ENCODE measurements at places on chromosomes 2 and 18.
A peak's percentile ranks its signal among the peaks of the same experiment; 100 is the strongest.

GRCh38 chr2:138390316-138390945 lies 111.1 kb upstream of the SPOPL start:
- DNase-seq: no peak

GRCh38 chr2:114160263-114160981 lies 270.5 kb downstream of the ACTR3 start:
- DNase-seq: no peak

DNA sequence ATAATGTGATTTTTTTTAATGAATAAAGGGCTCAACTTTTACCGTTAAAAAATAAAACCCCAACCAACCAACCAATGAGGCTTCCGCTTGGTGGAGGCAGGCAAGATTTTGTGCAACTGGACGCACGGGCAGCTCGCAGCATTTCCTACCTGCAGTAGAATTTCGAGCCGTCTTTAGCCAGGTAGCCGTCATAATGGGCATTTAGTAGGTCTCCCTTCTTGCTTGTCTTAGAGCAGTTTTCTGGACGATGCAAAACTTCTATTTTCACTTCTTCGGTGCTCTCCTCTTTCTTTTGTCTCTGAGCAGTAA lies 316 bp downstream of the FKBP7 start:
- no peak for DNase-seq

DNA sequence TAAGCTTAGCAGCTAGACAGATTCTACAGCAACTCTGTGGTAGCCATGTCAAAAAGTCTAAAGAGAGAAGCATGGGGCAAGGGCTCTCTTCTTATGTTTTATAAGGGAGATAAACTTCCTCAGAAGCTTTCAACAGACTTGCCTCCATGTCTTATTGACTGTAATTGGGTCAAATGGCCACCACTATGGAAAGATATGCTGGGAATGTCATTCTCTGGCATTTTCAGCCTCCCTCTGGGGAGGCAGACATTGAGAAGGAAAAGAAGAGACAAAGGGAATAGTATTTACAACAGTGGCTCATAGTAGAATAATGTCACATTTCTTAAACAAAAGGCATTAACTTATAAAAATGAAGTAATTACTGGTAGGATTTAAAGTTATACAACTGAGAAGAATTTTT lies 1964.5 kb upstream of the PIK3C3 start:
- DNase-seq: no peak

- DNase-seq: peak; percentile 38
Observed at GRCh38 chr18:62186499-62186773, 420 bp downstream of the PIGN start.

GRCh38 chr2:171547256-171547655 lies 25.0 kb downstream of the CYBRD1 start:
- no peak for DNase-seq

DNA sequence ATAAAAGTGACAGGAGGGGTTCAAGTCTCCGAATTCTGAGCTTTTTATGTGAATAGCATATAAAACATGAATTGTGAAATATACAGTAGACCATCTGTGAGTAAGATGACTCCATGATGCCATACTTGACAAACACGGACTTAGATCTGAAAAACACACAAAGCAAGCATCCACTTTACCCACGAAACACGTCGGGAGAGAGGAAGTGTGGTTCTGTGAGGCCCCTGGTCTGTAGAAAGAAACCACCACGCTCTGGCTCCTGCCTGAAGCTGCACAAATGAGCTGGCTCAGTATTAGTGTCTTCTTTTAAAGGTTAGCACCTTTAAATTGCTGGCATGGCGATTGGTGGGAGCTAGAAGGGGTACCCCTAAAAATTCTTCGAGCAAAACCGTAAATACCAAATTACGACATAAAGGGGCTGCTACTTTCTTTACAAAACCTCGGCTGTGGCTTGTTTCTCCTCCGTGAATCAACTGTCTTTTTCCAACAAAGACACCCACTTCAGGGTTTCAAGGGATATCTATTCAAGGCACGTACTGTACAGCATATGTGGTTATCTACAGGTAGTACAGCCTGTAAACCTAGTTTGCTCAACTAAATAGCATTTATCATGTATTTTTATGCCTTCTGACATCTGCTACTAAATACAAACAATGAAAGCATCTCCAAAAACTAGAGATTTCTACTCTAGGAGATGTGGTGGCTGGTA lies 70.9 kb downstream of the AFF3 start:
- no peak for DNase-seq

- no peak for DNase-seq
Observed at GRCh38 chr18:31555971-31556747, 35.5 kb upstream of the TTR start.

- no peak for DNase-seq
Observed at GRCh38 chr2:240839152-240840143, 19.4 kb upstream of the KIF1A start.

GRCh38 chr2:188292348-188293239 lies 920 bp downstream of the GULP1 start:
- DNase-seq: peak; percentile 55

- no peak for DNase-seq
Observed at GRCh38 chr18:24985586-24985985, 366.4 kb downstream of the ZNF521 start.

DNA sequence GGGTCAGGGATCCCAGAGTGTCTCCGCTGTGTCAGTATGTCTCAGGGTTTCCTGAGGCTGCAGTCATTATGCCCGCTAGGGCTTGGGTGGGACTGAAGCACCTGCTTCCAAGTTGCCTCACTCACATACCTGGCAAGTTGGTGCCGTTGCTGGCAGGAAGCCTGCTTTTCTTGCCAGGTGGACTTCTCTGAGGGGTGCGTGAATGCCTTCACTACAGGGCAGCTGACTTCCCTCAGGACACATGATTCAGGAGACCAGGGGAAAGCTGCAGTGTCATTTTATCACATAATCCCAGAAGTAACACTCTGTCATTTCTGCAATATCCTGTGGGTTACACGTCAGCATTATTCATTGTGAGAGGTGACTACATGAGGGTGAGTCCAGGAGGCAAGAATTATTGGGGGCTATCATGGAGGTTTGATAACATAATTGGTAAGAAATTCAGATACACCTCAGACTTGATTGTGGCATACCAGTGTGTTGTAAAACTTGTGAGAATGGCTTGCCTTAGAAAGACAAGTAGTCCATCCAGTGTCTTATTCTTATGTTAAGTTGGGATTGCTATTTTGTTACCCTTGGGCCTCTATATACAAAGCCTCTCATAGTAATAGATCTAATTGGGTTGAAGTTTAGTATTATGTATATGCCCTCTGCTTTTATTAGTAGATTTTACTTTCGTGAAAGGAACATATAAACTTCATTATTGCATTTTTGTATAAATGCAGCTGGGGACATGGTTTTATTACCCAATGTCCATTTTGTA lies 44.1 kb downstream of the NEDD4L start:
- DNase-seq: peak; percentile 89

GRCh38 chr2:111918383-111918806 lies 20.0 kb downstream of the MERTK start:
- DNase-seq: no peak

- DNase-seq: no peak
Observed at GRCh38 chr2:118223992-118224894, 136.0 kb downstream of the INSIG2 start.

DNA sequence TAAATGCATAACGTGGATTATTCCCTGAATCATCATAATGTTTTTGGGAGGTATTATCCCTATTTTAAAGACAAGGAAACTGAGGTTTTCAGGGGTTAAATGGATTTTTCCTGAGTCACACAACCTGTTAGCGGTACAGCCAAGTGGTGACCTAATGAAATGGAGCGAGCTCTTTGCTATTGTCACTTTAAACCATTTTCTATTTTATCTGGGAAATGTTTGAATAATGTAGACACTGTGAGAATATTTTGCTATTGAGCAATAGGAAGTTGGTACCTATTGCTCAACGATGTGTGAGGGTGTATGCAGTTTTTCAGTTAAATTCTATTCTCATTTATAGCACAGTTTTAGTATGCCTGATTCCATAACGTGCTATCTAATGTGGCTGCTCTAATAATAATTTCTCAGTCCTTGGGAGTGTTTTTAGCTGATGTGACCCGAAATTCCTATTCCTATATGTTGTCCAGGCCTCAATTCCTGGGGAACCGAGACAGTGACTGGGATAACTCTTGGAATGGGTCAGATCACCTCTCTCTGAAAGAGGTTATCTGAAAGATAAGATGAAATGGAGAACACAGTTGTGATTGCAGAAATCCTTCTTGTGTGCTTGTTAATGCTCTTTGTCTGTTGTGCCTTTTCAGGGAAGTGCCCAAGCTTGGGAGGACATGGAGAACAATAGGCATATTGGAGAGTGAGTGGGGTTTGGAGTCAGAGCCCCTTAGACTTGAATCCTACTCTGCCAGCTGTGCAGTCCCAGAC lies 38.4 kb downstream of the ABCB11 start:
- DNase-seq: no peak
